Right lung (tissue), 10 donors: ENCODE measurements at places on chromosomes 11 and 22. TPM values are rescaled to one million over a fixed set of nuclear protein-coding genes. Genes with fewer than 3 reads are reported as not detected.

The CLDN5 gene
- polyA plus RNA-seq, result 60.9 TPM

The CUL5 gene
- 44.2 TPM for polyA plus RNA-seq

The APOA5 gene
- polyA plus RNA-seq, result not detected

The SCGB1D2 gene
- not detected for polyA plus RNA-seq

The SYT13 gene
- 4.5 TPM for polyA plus RNA-seq

The AIFM3 gene
- polyA plus RNA-seq, result 0.76 TPM

The OR8G1 gene
- polyA plus RNA-seq, result not detected

The OR5A1 gene
- not detected for polyA plus RNA-seq

The KCNK7 gene
- polyA plus RNA-seq, result 0.18 TPM

The NEFH gene
- 3.5 TPM for polyA plus RNA-seq

The SEZ6L gene
- polyA plus RNA-seq, result 0.68 TPM

The OR8K5 gene
- not detected for polyA plus RNA-seq

The TKFC gene
- 35.4 TPM for polyA plus RNA-seq

The LARGE1 gene
- 30.4 TPM for polyA plus RNA-seq

The AGBL2 gene
- polyA plus RNA-seq, result 11.3 TPM

The PTGDR2 gene
- polyA plus RNA-seq, result 0.28 TPM

The IRAG1 gene
- 13.3 TPM for polyA plus RNA-seq

The NRXN2 gene
- polyA plus RNA-seq, result 6.3 TPM

The CYB5R2 gene
- 22.9 TPM for polyA plus RNA-seq

The RGL4 gene
- 3.5 TPM for polyA plus RNA-seq

The ELFN2 gene
- 0.51 TPM for polyA plus RNA-seq

The ARL2 gene
- polyA plus RNA-seq, result 48.9 TPM

The SYT7 gene
- 7.3 TPM for polyA plus RNA-seq

The CD3G gene
- polyA plus RNA-seq, result 1.0 TPM
